Stimulated activated CD4-positive, alpha-beta T cell treated with anti-CD3 and anti-CD28 coated beads, Interleukin-12 subunit alpha, Interleukin-12 subunit beta, amount 100 ng/mL, for 24 hours (primary cell): ENCODE measurements at places on chromosomes 3 and 15.

DNA sequence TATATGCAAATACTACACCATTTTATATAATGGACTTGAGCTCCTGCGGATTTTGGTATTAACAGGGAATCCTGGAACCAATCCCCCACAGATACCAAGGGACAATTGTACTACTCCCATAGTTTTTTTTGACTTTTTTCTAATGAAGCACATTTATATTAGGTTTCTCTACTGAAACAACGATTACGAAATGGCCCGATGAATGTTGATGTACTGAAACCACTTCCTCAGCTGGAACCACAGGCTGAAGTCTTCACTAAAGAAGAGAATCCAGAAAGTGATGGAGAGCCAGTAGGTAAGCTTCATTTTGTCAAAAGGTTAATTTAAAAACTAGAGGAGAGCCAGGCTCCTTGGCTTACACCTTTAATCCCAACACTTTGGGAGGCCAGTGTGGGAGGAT lies 121.5 kb upstream of the LRRFIP2 start:
- DNase-seq, result no peak

DNA sequence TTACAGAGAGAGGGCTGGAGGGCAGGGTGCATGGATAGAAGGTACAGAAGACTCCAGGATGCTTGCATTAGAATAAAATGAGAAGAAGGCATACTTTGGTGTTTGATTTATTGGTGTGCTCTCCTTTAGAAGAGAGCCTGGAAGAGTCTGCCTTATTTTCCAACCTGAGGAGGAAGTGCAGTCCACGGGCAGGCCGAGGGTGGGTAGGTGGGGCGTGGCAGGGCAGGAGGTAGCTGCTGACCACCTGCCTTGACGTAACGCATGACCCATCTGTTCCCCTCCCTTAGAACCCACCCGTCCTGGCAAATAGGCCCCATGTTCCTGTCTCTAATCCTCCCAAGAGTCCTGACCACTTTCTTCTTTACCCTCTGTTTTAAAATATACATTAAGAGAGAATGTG lies 222.3 kb upstream of the LYSMD4 start:
- no peak for DNase-seq

- DNase-seq, result no peak
Measured at GRCh38 chr15:83081256-83082014, 14.4 kb upstream of the BTBD1 start.

DNA sequence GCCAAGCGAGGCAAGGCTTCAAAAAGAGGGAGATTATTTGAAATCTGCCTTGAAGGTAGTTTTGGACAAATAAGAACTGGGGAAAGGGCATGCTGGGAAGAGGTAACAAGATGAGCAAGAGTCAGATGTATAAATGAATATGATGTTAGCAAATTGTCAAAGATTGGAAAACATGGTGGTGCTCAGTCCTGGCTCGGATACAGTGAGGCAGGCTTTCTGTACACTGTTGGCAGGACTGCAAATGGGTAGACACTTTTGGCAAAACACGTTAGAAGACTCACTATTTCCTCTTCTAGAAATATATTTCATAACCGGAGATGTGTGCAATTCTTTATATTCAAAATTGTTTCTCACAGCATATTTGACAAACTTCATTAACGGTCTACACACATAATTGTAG lies 429.9 kb downstream of the IL5RA start:
- DNase-seq, result no peak

- DNase-seq, result no peak
Measured at GRCh38 chr3:192866804-192867203, 50.9 kb downstream of the MB21D2 start.

GRCh38 chr15:49863431-49864224 lies 242.8 kb downstream of the DTWD1 start:
- no peak for DNase-seq

GRCh38 chr3:124033360-124034015 lies 41.6 kb upstream of the ROPN1 start:
- no peak for DNase-seq

- DNase-seq, result no peak
Measured at GRCh38 chr15:50116477-50116876, 2.6 kb downstream of the ATP8B4 start.

DNA sequence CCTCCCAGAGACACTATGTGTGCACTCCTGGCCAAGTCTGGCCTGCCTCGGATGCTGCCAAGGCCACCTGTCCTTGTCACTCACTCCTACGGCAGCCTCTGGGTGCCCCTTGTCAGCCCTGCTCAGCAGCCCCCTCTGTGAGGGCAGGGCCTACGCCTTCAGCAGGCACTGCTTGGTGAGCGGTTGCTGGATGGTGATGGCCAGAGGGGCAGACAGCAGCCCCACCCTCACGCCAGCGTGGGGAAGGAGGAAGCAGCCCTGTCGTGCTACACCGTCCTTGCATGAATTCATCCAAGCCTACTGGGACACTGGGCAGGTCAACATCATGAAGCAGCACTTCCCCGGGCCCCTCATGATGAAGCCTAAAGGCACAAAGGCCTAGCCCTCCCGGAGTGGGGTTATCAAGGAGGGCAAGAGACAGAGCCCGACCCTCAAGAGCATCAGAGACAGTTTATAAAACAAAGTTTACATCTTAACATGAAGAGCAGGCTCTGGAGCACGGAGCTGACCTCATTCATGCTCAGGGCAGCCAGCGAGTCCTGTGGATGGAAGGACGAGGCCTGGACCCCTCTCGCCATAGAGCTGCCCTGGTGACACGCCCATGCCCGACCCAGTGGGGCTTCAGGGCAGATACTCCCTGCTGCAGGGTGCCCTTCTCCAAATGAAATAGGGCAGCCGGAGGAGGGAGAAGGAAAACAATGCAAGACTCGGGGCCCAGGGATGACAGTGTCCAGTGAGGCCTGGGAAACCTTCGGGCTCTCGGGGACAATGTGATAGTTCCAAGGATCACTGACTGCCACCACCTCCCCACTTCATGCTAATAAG lies 25.3 kb downstream of the CHDH start:
- no peak for DNase-seq

DNA sequence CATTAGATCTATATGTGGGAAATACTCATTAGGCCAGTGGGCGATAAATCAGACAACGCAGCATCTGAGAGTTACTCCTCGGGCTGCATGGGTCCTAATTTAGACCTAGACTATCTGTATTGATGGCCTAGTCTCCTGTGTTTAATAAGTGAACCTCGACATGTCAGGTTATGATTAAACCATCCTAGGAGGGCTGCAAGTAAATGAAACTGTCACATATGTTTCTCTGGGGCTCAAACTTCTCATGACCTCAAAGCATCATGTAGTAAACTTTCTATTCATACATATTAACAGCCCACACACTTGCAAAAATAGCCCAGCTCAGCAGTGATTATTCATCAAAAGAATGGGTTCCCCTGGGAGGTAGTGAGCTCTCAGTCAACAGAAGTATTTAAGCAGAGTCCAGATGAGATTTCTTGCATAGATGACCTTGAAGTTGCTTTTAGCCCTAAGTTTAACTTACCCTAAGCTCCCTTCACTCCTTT lies 51.6 kb downstream of the RAB11A start:
- no peak for DNase-seq

- no peak for DNase-seq
Measured at GRCh38 chr3:159751752-159752151, 236.9 kb upstream of the IL12A start.

DNA sequence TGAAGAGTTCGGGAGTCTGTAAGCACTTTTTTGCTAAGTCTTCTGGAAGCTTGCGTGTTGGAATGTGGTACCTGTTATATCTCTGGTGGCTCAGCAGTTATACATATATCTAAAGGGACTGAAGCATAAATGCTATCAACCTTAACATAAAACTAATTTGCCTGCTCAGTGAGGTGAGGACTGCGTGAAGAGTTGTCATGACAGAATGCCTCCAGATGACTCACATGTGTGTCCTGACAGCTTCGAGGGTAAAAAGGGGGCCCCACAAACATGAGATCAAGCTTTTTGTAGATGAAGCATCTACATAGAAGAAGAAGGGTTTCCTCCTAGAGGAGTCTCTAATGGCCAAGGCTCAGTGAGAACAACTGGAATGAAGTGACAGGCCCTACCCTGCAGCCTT lies 88.8 kb upstream of the C3orf80 start:
- no peak for DNase-seq

- DNase-seq, result no peak
Measured at GRCh38 chr3:129357616-129358015, 70.8 kb downstream of the EFCAB12 start.

GRCh38 chr15:31471731-31472430 lies 145.2 kb downstream of the KLF13 start:
- no peak for DNase-seq

DNA sequence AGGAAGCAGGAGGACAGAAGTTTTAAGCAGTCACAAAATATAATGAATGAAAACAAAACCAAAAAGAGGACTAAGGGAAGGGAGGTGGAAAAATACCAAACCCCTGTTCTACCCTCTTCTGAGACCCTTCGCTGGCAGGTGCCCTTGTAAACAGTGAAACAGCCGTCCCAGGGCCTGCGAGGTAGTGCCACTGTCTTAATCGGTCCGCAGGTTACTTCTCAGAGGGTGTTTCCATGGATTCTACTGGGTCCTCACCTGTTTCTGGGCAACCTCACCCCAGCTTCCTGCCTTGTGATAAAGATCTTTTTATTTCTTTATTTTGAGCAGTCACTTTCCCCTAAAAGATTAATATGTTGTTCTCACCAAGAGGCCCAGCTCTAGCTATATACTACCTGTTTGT lies 65.3 kb downstream of the SLC30A4 start:
- no peak for DNase-seq

- peak; percentile 59 for DNase-seq
Measured at GRCh38 chr3:107240183-107241091, 136.8 kb upstream of the CCDC54 start.

DNA sequence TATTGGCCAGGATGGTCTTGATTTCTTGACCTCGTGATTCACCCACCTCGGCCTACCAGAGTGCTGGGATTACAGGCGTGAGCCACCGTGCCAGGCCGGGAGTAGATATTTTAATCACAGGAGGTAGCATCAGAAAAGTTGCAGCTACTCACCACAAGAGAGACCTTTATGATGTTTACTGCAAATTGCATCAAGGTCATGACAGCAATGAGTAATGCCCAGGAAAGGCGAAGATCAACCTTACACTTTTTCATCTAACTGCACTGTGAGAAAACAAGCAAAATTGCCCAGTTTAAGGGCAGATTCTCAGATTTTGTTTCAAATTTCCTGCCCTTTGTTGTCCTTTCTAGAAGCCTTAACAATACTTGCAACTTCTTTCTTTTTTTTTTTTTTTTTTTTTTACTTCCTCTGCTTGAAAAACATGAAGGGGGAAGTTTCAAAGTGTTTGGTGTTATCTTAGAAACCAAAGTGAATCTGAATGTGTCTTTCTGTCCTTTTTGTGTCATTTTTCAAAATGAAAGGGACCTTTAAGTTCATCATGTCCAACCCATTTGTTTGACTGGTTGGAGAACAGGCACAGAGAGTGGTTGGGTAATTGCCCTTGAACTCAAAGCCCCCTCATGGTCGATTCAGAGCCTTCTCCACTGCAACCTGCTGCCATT lies 25.0 kb downstream of the TGFBR2 start:
- DNase-seq, result no peak

DNA sequence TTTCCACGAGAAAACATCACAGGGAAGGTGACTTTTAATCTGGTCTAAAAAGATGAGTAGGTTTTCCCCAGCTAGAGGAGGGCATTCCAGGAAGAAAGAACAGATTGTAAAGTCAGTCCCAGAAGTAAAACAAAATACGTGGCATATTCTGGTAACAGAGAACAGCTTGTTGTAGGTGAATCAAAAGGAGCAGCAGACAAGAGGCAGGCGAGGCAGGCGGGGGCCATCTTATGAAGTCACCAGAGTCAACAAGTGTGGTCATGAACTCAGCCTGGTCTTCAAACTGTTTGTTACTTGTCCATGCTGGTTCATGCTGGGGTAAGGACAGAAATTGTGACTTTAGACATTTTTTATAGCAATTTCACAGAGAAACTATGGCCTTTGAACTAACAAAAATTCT lies 4.0 kb upstream of the POPDC2 start:
- DNase-seq, result no peak

GRCh38 chr3:37943631-37944314 lies 46.8 kb upstream of the VILL start:
- no peak for DNase-seq

GRCh38 chr3:187619461-187619860 lies 50.7 kb downstream of the SST start:
- DNase-seq, result no peak

DNA sequence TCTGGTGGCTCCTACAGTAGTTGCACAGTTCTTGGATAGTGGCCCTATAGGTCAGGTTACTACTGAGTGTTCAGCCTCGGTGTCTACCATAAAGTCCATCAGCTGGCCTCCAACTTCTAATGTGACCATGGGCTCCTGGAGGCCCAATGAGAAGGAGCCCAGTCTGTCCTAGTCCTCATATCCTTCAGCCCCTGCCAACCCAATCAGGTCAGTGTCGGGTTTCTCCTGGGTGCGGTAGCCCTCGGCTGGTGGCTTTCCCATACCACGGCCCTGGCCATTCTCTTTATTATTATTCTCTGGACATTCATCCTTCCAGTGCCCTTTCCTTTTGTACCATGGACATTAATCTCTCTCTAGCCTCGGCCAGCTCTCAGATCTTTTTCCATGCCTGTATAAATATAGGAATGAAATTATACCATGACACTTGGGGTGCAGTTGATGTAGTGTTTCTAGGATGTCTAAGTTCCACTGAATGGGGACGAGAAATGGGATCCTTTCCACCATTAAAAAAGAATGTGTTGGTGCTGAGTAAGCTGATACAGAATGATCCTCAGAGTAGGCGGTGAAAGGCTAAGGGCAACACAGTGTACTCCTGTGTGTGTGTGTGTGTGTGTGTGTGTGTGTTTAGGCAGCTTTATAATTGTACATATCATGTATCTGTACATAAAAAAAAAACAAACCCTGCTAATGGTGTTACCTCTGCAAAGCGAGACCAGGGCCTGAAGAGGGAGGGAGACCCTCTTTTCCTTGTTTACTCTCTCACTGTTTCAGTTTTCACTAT lies 19.3 kb upstream of the NOX5 start:
- no peak for DNase-seq

DNA sequence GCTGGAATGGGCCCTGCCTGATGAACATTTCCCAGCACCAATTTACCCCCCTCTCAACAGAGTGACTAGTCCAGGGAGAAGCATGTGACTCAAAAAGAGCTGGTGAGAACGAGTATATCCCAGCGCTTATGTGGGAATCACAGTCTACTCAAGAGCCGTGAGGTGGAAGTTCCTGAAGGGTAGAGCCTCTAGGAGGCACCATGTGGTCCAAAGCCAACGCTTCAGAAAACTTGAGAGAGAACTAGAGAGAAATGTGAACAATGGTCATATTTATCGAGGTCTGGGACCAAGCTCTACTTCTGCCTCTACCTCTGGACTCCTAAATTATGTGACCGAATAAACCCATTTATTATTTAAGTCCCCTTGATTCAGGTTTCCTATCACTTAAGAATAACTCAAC lies 111.0 kb upstream of the RAP2B start:
- no peak for DNase-seq

DNA sequence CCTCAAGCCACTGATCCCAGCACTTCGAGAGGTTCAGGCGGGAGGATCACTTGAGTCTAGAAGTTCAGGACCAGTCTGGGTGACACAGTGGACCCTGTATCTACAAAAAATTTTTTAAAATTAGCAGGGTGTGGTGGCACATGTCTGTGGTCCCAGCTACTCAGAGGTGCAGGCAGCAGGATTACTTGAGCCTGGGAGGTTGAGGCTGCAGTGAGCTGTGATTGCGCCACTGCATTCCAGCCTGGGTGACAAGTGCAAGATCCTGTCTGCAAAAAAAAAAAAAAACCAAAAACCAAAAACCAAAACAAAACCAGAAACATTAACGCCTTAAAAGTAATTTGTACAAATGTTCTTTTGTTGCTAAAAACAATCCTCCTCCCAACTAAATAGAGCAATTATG lies 27.9 kb upstream of the SLC12A8 start:
- DNase-seq, result no peak
